ENCODE measurements at places on chromosomes 2 and 18. TPM values are rescaled to one million over a fixed set of nuclear protein-coding genes. Genes with fewer than 3 reads are reported as not detected.

DNA sequence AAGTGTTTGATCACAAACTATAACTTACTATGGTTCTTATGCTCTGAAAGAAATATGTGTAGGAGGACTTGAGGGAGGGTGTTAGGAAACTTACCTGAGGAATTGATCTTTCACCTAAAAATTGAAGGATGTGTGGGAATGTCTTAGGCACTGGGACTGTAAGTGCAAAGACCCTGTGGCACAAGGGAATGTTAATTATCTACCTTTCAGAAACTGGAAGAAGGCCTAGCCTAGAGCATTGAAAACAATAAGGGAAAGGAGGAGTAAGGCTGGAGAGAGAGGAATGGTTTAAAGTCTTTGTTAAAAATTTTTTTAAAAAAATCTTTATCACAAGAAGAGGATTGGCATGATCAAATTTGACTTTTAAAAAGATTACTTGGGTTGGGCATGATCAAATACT lies 7.9 kb downstream of the AFTPH start:
- DNase-seq = no peak

DNA sequence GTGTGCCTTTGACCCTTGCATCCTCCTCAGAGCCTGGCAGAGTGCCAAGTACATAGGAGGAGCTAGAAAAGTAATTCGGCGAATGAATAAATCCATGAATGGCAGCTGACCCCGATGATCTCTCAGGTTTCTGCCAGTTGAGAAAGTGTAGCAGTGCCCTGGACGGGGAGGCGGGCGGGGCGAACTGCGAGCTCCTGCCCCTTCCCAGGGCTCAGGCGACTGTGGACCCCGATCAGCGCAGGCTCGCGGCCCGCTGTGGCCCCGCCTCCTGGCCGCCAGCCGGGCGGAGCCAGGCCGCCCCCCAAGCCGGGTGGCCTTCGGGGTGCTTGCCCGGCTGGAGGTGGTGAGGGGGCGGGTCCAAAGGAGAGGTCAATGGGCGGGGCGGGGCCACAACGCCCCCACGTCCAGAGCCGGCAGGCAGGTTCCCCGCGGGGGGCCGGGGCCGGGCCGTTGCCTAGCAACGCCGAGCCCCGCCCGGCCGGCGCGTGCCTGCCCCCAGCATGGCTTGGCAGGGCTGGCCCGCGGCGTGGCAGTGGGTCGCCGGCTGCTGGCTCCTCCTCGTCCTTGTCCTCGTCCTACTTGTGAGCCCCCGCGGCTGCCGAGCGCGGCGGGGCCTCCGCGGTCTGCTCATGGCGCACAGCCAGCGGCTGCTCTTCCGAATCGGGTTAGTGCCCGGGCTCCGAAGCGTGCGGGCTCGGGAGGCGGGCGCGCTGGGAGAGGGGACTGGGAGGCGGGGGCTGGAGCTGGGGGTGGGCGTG lies 30.6 kb upstream of the TMBIM1 start:
- DNase-seq = peak; percentile 95

GRCh38 chr18:40608226-40608625 lies 1346.8 kb upstream of the PIK3C3 start:
- DNase-seq = no peak

DNA sequence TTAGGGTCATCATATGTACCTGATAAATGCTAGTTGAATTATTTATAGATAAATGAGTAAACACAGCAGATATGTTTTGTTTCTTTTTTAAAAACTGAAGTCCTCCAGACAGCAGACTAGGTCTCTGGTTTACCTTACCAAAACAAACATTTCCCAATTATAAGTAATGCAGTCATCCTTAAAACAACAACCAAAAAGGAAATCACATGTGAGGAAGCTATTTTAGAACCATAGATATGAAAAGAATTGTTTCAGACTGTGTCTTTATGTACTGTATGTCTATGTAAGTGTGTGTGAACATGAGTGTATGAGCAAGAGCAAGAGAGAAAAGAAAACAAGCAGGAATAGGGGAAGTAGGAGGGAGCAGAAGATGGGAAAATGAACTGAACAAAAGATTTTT lies 441.0 kb downstream of the CPS1 start:
- no peak for DNase-seq

Gene PID1
- total RNA-seq = 32.7 TPM

All from stomach (tissue), 19 donors.